Common myeloid progenitor, CD34-positive (primary cell): ENCODE measurements at places on chromosomes 13 and 19.

DNA sequence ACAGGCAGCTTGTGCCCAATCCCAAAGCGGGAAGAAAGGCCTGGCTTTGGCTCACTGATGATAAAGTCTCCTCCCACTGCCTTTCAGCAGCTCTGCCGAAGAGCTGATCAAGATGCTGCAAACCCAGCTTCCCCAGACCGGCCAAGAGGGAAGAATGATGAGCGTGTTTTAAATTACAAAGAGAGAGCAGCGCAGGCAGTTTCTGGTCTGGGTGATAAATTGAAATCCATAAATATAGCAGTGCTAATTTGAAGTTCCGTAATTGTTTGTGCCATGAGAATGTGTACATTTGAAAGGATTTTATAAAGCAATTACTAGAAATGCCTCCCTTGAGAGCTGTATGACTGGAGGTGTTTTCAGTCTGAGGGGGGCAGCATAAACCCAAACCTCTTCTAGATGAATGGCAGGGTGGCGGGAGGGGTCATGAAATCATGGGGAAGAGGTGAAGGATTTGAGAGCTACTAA is 171.8 kb downstream of the STK24 start:
- DNase-seq, result no peak

- DNase-seq, result no peak
Measured at GRCh38 chr19:35083691-35084508, 31.7 kb upstream of the FXYD3 start.

DNA sequence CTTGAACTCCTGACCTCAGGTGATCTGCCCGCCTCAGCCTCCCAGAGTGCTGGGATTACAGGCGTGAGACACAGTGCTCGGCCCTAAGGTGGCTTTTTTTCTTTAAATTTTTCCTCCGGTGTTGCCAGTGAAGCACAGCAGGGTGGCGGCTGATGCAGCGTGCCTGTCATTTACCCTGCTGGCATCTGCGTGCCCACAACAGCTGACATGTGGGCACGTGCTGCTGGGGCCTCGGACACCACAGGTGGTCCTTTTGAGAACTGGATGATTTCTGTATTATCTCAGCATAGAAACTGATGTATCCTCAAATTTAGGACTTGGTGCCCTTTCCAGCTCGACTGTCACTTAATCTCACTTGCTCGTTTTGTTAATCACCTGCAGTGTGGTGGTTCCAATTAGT is 31.2 kb upstream of the TEX29 start:
- DNase-seq, result no peak

DNA sequence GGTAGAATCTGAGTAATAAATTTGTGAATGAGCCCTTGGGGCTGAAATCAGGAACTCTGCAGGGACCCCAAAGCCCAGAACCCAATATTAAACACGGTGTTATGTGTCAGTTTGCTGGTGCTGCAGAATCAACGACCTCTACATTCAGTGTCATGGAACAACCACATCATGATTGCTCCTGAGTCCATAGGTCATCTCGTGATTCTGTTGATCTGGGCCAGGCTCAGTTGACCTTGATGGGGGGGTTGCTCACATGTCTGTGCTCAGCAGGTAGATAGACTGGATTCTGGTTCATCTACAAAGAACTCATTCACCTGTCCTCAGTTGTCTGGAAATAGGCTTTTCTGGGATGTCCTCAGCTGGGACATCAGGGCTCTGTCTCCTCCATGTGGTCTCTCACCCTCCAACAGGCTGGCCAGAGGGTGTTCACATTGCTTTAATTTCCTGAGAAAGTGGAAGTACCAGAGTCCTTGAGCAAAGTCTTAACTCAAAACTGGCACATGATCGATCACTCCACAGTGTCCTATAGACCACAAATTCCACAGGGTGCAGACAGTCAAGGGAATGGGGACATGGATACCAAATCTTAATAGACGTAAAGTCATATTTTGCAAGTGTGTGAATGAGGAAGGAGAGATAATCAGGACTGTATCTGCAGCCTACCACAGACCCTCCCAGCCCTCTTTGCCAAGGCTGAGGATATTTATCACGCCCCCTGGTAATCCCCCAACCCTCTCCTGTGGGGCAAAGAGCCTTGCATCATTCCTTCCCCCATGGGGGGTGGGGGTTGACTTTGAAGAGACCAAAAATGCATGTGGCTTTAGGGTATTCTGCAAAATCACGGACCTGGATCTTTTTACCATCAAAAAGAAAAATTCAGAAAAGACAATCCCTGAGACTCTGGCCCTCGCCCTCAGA is 39.3 kb upstream of the IGFL1 start:
- DNase-seq, result no peak

GRCh38 chr13:53131361-53131760 is 102.7 kb downstream of the OLFM4 start:
- no peak for DNase-seq

DNA sequence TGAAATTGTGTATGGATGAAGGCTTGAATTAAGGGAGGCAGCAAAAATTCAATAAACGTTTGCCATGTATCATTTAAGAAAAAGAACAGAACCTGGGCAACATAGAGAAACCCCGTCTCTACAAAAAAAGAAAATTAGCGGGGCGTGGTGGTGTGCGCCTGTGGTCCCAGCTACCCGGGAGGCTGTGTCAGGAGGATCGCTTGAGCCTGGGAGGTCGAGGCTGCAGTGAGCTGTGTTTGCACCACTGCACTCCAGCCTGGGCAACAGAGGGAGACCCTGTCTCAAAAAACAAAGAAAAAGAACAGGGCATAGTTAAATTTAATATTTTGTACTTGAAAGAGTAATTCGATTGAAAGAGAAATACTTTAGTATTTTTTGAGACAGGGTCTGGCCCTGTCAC is 1.4 kb downstream of the UBA2 start:
- DNase-seq, result no peak

GRCh38 chr13:100788540-100788939 is 113.9 kb upstream of the TMTC4 start:
- no peak for DNase-seq

- DNase-seq, result no peak
Measured at GRCh38 chr19:648305-648704, 8.6 kb downstream of the FGF22 start.

- DNase-seq, result no peak
Measured at GRCh38 chr13:62704875-62705274, 1289.2 kb upstream of the PCDH20 start.

- DNase-seq, result no peak
Measured at GRCh38 chr13:73522937-73523336, 464.1 kb downstream of the KLF5 start.

DNA sequence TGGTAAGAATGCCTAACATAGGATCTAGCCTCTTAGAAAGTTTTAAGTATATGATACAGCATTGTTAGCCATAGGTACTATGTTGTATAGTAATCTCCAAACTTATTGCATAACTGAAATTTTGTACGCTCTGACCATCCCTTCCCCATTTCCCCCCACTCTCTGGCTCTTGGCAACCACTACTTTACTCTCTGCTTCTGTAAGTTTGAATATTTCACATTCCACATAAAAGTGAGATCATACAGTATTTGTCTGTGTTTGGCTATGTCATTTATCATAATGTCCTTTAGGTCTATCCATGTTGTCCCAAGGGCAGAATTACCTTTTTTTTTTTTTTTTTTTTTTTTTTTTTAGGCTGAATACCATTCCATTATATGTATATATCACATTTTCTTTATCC is 396.9 kb downstream of the DLEU7 start:
- DNase-seq, result no peak

DNA sequence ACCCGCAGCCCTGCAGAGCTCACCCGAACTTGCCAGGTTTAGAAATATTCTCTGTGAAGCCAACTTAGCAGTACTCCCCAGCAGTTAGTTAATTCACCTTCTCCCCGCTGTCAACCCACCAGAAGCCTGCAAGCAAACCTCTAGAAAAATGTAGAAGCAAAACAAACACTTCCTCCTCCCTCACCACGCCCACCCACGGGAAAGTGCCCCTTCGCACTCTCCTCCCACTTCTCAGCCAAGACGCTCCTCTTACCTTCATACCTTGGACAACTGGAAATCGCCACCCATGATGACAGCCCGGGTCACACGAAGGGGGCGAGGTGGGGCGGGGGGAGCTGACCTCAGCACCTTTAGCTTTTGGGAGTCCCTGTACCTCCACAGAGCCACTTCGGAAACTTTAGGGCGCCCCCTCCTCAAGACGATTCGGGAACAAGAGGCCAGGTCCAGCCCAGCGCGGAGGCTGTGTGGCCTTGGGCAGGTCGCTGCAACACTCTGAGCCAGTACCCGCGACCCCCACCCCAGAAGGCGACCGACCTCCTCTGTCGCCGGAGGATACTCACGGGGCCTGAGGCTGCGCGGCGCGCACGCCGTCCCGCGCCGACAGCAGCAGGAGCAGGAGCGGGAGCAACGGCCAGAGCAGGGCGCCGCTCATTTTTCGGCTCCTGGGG is 485 bp downstream of the CPAMD8 start:
- DNase-seq, result peak; percentile 70
